ENCODE measurements at places on chromosomes 12 and 14. TPM values are rescaled to one million over a fixed set of nuclear protein-coding genes. Genes with fewer than 3 reads are reported as not detected.

HOXC6 gene
- 0.70 TPM for total RNA-seq

INHBC gene
- total RNA-seq: not detected

TAMALIN gene
- total RNA-seq: 1.2 TPM

TRIM9 gene
- 0.47 TPM for total RNA-seq

SIX6 gene
- not detected for total RNA-seq

AHNAK2 gene
- 10.6 TPM for total RNA-seq

SERPINA9 gene
- total RNA-seq: not detected

Measured in Peyer's patch (tissue), 4 donors.